ENCODE measurements at places on chromosomes 5 and 9.

DNA sequence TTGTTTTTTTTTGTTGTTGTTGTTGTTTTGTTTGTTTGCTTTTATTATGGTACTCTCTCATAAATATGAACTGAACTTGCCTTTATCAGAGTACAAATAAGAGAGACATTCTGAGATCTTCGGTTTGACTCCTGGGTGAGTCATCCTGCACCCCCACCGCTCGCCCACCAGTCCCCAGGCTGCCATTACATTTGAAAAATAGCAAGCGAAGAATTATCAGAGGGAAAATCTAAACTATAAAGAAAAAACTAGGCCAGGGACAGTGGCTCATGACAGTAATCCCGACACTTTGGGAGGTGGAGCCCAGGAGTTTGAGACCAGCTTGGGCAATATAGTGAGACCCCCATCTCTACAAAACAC lies 122.1 kb upstream of the MAP3K1 start:
- DNase-seq = no peak

DNA sequence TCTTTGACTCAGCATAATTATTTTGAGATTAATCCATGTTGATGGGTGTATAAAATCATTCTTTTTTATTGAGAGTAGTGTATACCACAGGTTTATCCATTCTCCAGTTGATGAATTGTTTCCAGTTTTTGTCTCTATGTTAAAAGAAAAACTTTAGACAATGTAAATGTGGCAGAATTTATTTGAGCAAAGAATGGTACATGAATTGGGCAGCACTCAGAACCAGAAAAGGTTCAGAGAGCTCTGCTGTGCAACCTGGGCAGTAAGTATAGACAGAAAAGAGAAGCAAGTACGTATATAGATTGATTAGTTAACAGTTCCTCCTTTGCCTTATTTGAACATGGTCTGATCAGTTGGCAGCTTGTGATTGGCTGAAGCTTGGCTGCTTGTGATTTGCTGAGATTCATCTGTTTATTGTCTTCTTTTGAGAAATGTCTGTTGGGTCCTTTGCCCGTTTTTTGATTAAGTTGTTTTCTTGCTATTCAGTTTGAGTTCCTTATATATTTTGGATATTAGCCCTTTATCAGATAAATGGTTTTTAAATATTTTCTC lies 41.4 kb downstream of the CDC42SE2 start:
- DNase-seq = no peak

DNA sequence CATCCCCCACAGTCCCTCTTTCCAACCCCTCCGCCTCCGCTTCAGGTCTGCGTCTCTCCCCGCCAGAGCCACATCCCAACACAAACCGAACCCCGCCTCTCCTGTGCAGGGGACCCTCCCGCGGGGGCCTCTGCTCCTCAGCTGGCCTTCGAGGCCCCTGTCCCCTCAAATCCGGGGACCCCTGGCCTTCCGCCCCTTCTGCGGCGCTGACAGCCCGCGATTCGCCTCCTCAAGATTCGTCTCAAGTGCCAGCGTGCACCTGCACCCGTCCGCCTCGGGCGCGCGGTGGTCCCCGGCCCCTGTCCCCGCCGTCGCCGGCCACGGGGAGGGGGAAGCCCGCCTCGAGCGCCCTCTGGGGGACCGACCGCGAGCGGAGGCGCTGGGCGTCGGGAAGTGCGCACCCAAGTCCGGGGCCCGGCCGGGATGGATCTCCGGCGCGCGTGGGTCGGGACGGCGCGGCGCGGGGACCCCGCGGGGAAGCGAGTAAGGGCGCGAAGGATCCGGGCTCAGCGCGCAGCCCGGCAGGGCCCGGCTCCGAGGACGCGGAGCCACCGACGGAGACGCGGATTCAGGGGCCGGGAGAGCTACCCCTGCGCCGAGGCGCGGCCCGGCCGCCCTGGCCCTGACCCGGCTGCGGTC lies 623 bp downstream of the FLT4 start:
- DNase-seq = no peak

GRCh38 chr5:143865426-143866025 lies 53.6 kb downstream of the HMHB1 start:
- no peak for DNase-seq

DNA sequence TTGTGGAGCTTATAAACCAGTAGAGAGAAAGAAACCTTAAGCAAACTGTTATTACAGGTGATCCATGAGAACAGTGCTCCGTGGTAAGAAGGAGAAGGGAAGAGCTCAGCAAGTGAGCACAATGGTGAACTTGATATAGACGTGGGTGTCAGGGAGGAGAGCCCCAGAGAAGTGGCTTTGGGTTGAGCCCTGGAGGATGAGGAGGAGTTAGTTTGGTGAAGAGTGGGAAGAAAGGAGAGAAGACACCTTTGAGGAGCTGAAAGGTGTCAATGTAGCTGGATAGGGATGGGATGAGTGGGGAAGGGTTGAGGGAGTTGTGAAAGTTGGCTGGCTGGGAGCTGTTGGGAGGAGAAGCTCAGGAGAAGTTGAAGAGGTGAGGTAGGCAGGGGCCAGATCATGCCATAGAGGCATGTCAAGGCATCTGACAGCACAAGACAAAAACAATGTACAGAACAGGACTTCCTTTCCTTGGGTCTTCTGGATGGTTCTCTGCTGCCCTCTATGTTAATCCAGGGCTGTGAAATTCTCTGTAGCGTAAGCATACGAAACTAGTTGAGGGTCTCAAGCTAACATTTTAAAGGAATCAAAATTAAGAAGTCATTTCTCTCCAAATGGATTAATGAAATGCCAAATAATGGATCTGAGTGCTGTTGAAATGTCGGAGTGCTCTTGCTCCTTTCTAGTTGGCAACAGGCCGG lies 501.9 kb downstream of the KDM4C start:
- no peak for DNase-seq
